ENCODE measurements at places on chromosomes 6 and 20. TPM values are rescaled to one million over a fixed set of nuclear protein-coding genes. Genes with fewer than 3 reads are reported as not detected.

PTK7 gene
- 15.1 TPM for total RNA-seq

HLA-B gene
- 1,153 TPM for total RNA-seq

FAM217A gene
- not detected for total RNA-seq

RIN2 gene
- total RNA-seq = 105 TPM

LRFN2 gene
- total RNA-seq = 0.21 TPM

PRL gene
- not detected for total RNA-seq

EPPIN gene
- total RNA-seq = not detected

BMP7 gene
- 1.3 TPM for total RNA-seq

HSF2 gene
- total RNA-seq = 5.1 TPM

HNF4A gene
- total RNA-seq = 346 TPM

AK9 gene
- total RNA-seq = 5.6 TPM

DNA sequence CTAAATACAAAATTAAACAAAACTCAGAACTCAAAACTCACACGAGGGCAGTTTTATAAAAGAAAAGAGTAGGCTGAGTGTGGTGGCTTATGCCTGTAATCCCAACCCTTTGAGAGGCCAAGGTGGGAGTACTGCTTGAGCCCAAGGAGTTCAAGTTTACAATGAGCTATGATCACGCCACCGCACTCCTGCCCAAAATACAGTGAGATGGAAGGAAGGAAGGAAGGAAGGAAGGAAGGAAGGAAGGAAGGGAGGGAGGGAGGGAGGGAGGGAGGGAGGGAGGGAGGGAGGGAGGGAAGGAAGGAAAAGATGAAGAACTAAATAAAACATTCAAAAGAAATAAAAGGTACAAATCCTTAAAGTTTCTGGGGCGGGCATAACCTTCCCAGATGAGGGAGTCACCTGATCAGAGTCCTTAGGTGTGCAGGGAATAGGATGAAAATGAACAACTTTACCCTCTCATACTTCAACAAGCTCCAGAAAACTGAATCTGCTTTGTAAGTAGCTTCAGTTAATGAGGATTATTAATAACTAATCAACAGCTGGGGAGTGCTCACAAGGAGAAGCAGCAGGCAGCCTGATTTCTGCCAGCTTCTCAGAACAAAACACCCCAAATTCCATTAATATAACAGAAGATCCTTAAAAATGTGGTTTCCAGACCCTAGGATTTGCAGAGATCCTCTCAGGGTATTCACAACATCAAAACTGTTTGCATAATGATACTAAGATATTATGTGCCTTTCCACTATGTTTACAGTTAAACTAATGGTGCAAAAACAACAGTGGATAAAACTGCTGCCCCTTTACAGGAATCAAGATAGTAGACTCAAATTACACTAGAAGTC lies 21.8 kb downstream of the LMBRD1 start:
- no peak for DNase-seq

- no peak for DNase-seq
These were observed 122.6 kb upstream of the MAP3K7 start for GRCh38 chr6:90709431-90709996.

DNA sequence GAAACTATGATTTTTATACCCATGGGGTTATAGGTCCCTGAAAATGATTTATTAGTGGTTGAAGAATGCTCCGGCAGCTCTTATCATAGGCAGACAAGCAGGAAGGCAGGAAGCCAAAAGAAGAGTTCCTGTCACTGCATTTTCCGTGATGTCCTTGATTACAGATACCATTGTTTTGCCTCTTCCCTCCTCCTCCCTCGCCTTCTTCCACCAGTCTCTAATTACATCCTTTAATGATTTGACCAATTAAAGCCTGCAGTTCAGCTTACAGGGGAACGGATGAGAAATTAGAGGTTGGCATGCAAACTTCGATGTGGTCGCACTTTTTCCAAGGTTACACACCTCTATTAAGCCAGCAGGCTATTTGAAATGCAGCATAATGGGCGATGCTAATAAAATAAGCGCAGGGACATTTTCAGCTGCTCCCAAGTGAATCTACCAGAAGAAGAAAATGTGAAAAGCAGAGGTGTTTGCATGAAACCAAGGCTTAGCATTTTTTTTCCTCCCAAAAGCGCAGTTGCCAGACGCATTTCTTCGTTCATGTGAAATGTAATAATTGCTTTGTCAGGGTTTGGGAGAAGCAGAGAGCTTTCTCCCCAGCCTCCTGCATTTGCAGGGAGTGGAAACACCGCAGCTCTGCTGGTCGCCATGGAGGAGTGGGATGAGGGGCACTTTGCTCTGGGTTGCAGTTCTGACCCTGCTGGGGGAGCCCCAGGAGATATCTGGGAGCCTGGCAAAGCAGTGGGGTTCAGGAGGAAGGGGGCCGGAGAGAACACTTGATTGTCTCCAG lies 6.0 kb downstream of the NOX3 start:
- no peak for DNase-seq

DNA sequence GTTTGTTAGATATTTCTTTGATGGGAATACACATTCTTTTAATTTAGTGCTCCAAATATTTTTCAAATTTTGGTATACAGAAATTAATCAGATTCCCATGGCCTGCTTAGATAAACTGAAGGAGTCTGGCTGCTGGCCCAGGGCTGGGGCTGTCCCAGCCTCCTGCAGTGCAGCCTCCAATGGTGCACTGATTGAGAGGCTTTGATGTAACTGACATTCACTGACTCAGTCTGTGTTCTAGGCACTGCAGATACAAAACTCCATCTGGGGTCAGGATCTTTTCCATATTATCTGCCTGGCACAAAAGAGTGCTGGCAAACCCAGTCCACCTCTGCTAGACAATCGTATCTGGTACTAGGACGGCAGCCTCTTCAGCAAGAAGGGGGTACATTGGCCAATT lies 64.8 kb downstream of the GRIK2 start:
- DNase-seq = no peak

- peak; percentile 95 for DNase-seq
These were observed 32.3 kb upstream of the EPB41L1 start for GRCh38 chr20:36121981-36122930.

GRCh38 chr6:152298848-152299735 lies 338.1 kb downstream of the SYNE1 start:
- DNase-seq = no peak

DNA sequence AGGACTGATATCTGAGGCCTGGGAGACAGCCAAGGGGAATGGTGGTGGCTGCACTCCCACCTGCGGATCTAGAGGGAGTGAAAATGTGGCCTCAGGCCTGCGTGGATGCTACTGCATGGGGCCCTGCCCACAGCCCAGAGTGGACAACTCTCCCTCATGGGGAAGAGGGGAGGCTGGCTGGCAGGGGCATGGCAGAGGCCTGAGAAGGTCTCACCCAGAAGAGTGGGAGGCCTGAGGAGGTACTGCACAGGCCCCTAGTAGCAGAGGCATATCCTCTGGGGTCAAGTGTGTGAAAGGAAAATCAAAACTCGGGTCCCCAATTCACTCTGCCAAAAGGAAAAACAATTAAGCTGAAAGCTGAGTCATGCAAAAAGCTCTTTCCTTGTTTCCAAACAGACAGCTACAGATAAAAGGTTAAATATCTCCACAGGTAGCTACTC lies 158.2 kb downstream of the AKAP7 start:
- no peak for DNase-seq

- DNase-seq = no peak
These were observed 27.2 kb upstream of the ENPP1 start for GRCh38 chr6:131780600-131780999.

DNA sequence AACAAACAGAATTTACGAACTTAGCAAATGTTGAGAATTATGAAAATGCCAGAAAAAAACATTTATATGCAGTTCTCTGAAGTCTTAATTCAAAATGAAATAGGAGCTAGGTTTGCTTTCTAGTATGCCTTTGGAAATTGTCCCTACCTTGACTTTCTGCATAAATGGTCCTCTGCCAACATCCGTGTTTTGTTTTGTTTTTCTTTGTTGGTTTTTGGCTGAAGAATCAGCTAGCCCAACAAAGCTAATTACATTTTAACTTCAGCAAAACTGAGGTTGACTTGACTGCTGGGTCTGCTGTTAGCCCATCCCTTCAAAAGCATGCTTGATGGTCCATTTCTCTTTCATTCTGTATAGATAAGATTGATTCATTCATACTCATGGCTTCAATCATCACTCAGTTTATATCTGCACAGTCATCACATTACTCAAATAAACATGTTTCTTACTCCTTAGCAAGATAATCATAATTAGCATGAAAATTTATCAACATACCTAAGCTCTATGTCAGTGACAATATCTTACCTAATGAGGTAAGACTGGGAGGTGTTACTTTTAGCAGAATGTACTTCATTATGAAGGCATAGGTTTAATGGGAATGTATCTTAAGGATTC lies 76.4 kb downstream of the ADGRB3 start:
- DNase-seq = no peak

GRCh38 chr6:56318851-56319250 lies 71.5 kb upstream of the COL21A1 start:
- DNase-seq = no peak

DNA sequence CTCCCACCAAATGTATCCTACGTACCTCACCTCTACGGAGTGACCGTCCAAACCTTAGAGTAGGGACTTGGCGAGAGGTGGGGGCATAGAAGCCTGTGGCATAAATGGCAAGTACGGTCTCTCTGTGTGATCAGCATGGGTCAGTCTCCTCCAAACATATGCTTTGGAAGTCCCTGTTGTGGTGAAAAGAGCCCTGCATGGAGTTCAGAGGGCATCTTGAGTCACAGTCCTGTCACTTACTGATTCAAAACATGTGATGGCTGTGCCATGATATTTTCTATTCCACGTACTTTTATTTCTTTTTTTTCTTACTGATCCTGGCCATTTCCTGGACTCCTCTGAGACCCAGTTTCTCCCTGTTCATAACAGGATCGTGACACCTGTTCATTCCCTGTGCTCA lies 67.5 kb upstream of the CEP85L start:
- DNase-seq = no peak

Data from colonic mucosa (tissue), 4 donors.